ENCODE measurements at places on chromosomes 1 and 21.

DNA sequence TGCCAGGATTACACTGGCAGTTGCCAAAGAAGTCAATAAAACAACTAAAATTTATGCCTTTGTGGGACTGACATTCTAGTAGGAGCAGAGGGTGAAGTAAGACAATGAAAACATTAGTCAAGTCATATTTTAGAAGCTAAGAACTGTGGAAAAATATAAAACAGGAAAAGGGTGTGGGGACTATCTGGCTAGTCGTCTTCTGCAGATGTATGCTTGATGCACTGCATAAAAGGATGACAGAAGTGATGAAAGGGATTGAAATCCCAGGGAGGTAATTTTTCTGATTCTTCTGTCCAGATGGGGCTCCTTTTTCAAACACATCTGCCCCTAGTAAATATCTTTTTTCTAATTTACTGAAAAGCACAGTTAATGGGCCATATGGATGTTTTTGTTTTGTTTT lies 706.3 kb downstream of the ADGRL2 start:
- DNase-seq, result no peak

DNA sequence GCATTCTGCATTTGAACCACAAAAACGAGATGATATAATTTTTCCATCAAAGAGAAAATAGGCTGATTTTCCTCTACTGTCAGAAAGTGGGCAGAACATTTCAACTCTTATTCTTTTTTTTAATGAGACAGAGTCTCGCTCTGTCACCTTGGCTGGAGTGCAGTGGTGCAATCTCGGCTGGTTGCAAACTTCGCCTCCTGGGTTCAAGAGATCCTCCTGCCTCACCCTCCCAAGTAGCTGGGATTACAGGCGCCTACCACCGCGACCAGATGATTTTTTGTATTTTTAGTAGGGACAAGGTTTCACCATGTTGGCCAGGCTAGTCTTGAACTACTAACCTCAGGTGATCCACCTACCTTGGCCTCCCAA lies 11.6 kb downstream of the DSTYK start:
- no peak for DNase-seq

- no peak for DNase-seq
Measured at GRCh38 chr21:44063151-44063912, 43.9 kb upstream of the PWP2 start.

DNA sequence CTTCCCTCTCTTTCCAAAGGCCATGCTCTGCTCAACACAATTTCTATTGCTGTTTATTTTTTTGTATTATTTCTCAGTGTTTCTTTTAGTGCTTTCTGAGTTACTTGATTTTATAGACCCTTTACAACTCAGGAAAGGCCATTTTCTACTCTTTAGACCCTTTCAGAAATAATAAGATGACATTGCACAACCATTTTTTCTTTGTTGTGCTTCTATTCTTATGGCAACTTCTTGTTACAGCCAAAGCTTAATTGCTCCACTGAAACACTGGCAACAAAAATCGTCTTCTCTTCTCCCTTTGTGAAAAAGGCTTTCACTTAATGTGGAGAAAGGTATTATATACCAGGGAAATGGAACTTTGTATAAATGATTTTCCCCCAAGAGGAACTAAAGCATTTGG lies 39.0 kb upstream of the SAMSN1 start:
- no peak for DNase-seq

GRCh38 chr1:54982739-54983138 lies 2.3 kb downstream of the TMEM61 start:
- DNase-seq, result no peak

All from AG04450 (cell line).